GM03348 (cell line): ENCODE measurements at places on chromosomes 16 and 17.

GRCh38 chr16:35492225-35492624 is 2032.8 kb downstream of the TP53TG3F start:
- no peak for DNase-seq

GRCh38 chr17:54063639-54064038 is 240.9 kb downstream of the KIF2B start:
- DNase-seq = no peak

GRCh38 chr17:5128905-5129535 is 13.2 kb downstream of the USP6 start:
- no peak for DNase-seq

- DNase-seq = no peak
These were observed 741 bp upstream of the GRB2 start for GRCh38 chr17:75406222-75406615.

DNA sequence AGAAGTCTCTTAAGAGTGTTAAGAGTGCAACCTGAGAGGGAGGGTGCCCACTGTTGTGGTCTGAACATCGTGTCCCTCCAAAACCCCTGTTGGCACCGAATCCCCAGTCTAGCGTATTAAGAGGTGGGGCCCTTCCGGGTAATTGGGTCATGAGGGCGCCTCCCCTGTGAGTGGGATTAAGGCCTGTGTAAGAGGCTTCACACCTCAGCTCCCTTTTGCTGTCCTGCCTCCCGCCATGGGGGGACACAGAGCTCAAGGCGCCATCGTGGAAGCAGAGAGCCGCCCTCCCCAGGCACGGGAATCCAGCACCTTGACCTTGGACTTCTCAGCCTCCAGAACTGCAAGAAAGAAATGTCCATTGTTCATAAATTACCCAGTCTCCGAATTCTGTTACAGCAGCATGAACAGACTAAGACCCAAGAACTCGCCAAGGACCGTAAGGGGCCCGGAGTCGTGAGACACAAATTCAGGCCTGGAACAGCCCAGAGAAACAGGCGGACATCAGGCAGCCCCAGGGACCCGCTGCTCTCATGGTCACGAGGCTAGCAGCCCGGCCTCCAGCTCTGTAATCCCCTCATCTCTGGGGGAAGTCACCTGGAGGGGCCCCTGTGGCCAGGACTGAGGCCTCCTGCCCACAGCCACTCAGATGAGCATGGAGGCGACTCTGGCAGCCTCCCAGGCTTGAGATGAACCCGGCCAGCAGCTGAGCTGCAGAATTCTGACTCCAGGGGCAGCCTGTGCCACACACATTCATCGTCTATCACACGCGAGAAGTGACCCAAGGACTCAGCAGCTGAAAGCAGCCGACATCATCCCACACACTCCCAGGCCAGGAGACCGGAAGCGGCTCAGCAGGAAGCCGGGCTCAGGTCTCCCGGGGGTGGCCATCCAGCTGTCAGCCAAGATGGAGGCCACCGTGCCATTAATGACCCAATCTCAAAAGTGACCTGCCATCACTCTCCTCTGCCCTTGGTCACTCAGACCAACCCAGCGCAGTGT is 12.8 kb upstream of the CHMP6 start:
- DNase-seq = no peak

GRCh38 chr17:48546924-48547807 is 2.3 kb upstream of the HOXB2 start:
- peak; percentile 52 for DNase-seq

DNA sequence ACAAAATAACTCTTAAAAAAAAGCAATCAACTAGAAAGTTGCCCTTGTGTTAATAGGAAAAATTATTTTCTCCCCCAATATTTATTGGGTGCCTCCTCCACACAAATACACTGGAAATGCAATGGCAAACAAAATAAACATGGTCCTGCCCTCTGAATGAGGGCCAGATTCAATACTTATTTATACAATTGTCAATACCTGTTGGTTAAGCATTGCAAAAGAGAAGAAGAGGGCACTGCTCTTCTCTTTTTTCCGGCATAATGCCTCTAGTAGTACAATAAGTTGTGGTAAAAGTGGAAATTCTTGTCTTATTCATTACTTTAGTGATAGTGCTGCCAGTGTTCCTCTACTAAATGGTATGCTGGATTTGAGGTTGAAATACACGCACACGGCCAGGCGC is 22.5 kb upstream of the ALDH3A2 start:
- no peak for DNase-seq

DNA sequence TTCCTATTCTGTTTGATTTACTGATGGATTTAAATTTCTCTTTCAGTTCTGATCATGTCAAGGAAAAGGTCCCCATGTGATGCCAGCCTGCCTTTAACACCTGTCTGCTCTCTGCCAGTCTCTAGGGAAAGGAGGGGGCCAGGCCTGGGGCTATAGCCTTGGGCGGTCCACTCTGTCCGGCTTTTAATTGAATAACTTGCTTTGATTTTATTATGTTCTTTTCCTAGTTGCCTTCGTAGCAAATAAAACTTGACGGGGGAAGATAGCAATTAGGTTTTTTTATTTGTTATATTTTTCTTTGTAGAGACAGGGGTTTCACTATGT is 47.6 kb downstream of the ABAT start:
- no peak for DNase-seq

DNA sequence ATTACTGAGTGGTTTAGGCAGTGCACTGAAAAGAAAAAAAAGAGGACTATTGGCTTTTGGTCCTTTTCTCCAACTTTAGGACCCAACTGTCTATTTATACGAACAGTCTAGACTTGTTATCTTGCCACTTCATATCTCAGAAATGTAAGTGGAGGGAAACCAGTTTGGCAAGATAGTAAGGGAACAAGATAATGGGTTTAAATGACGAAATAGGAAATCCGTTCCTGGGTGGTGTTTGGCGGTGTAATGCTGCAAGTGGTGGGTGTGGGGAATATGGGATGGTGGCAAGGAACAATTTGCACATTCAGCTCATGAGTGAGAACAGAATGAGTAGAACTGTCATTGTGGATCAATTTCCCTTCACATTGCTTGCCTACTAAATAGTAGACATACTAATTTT is 44.7 kb downstream of the GRB7 start:
- DNase-seq = no peak

DNA sequence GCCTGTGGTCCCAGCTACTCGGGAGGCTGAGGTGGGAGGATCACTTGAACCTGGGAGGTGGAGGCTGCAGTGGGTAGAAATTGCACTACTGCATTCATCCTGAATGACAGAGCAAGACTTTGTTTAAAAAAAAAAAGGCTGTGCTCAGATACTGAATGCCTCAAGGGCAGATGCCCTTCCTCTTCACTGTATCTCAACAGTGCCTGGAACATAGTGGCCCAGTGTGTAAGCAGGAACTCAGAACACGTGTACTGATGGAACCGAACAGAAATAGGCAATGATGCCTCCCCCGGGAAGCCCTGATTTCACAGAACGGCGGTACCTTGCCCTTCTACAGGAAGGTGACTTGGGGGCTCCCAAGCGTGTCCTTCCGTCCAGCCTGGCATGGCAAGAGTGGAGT is 46.8 kb downstream of the PLXDC1 start:
- no peak for DNase-seq
